Vagina (tissue), 2 donors: ENCODE measurements at places on chromosomes 16 and 17.

- no peak for DNase-seq
Observed at GRCh38 chr17:59643159-59644140, 23.8 kb downstream of the CLTC start.

DNA sequence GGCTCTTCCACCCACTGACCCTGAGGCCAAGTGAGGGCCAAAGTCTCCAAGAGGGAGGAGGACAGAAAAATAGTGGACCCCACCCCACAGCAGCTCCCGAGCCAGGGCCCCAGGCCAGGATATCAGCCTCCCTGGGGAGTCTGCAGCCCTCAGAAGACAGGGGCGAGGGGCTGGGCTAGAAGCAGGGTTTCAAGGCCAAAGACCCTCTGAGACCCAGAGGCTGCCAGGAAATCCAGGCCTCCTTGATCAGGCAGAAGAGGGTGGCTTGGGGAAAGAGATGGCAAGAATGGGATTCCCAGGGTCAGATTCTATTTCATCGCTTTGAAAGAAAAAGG lies 156.1 kb downstream of the ZNF423 start:
- no peak for DNase-seq

GRCh38 chr16:75229172-75230031 lies 10.6 kb downstream of the CTRB1 start:
- DNase-seq, result no peak

GRCh38 chr17:5378566-5379207 lies 40.8 kb downstream of the NUP88 start:
- no peak for DNase-seq

DNA sequence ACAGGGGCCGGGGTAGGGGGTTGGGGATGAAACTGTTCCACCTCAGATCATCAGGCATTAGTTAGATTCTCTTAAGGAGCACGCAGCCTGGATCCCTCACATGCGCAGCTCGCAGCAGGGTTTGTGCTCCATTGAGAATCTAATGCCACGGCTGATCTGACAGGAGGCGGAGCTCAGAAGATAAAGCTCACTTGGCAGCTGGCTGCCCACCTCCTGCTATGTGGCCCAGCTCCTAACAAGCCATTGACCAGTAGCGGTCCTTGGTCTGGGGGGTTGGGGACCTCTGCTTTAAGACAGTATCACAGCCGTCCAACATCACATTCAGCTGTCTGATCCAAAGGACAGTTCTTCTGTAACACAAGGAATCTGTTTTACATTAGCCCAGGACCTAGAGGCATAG lies 62.5 kb downstream of the SLC39A11 start:
- no peak for DNase-seq

DNA sequence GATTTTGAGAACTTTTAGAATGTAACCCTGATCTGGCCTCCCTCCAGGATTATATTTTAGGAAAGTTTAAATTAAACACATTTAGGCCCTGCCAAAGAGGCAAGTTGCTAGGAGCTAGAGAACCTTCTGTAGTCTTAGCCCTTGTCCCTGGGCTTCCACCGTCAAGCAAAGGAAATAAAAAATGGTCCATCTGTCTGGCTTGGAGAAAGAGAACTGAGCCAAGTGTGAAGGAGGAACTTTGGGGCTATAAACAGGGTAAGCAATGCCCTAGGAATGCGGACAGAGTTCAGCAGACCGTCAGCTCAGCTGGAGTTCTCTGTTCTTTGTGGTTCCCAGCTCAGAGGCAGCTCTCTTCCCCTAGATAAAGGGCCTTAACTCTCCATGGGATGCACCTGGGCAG lies 29.6 kb downstream of the RCVRN start:
- no peak for DNase-seq

DNA sequence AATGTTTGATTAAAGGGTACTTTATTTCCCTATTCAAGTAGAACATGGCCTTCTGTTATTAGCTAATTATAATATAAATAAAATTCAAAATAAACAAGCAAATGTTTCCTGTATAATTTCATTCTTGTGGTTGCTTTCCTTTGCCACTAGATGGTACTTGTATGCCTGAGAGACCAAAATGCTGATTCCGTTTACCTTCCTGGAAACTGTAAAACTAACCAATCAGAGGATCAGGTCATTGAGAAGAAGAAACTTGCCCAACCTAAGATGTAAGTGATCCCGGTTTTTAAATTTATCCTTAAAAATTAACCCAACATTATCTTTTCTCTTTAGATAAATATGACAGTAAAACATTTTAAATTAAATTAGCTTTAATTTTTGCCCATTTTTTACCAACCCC lies 8.1 kb upstream of the ABCA5 start:
- no peak for DNase-seq

DNA sequence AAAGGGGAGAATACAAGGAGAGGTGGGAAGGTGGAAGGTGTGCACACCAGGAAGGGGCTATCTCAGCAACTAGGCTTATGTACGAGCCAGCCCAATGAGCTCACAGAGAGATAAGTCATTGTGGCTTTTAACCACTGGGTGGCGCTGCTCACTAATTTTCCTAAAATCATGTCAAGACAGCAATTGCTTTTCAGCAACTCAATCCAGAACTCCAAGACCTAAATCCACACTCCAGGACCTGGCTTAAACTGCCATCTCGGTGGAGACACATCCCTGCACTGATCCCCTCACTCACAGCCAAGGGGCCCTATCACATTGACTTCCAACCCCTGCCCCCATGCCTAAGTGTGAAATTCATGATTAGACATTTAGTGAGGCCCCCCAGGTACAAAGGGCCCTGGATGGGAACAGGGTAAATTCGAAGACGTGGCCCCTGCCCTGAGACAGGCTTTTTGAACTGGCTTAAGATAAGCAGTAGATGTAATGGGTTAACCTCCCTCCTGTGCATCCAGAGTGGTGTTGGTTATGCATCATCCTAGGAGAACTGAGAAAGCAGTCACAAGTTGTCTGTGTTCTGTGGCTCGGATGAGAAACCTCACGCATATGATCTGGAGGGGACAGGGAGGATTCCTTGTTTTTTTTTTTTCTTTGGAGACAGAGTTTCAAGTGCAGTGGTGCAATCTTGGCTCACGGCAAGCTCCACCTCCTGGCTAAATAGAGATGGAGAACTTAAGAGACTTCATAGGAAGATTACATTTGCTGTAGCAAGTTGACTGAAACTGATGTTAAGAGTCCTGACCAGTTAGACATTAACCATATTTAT lies 11.5 kb downstream of the CCL16 start:
- peak; percentile 85 for DNase-seq

DNA sequence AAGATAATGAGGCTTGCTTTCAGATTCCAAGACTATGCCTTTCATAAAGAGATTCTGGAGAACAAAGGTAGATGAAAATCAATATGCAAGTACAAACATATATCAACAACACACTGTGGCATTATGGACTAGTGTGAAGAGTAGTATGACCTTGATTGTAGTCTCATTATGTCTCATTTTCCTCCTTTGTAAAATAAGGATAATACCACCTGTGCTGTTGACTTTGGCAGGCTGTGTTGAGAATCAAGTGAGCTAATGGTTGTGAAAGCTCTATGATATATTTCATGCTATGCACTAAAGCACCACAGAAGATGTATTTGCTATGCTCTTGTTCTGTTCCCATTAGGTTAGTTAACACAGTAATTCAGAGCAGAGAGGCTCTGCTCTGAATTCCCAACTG lies 78.5 kb upstream of the NACA2 start:
- no peak for DNase-seq

DNA sequence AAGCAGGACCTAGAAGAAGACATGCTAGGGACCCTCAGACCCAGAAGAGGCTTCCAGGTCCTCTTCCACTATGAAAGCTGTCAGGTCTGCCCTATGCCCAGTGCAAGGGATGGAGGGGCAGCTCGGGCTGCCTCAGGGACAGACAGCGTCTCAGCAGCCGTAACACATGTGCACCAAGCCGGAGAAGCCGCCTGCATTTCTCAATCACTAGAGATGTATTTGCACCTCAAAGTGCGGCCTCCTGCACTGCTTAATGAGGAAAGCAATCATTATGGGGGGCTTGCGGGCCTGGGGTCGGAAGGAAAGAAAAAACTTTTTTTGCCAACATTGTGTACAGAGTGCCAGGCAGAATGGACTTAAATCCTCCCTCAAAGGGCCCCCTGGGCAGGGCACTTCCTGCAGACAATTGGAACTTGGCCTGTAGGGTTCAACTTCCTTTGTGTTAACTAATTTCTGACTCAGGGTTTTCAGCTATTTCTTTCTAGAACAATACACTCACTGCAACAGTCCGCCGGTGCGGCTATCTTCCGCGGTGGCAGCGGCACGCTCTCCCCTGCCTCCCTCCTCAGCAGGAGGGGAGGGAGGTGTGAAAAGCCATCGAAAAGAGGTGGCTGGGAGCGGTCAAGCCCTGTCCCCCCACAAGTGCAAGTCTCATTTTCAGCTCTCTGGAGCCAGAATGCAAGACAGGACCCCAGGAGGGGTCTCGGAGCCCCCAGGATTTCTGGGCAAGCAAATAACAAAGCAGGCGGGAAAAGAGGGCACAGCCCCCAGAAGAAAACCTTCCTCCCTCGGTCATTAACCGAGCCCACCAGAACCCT lies 101.2 kb downstream of the ZNF423 start:
- DNase-seq, result no peak

- no peak for DNase-seq
Observed at GRCh38 chr17:13395862-13396261, 205.9 kb downstream of the HS3ST3A1 start.
